Fibroblast of skin of right biceps (primary cell): ENCODE measurements at places on chromosomes 3 and 15.
A peak's percentile ranks its signal among the peaks of the same experiment; 100 is the strongest.

DNA sequence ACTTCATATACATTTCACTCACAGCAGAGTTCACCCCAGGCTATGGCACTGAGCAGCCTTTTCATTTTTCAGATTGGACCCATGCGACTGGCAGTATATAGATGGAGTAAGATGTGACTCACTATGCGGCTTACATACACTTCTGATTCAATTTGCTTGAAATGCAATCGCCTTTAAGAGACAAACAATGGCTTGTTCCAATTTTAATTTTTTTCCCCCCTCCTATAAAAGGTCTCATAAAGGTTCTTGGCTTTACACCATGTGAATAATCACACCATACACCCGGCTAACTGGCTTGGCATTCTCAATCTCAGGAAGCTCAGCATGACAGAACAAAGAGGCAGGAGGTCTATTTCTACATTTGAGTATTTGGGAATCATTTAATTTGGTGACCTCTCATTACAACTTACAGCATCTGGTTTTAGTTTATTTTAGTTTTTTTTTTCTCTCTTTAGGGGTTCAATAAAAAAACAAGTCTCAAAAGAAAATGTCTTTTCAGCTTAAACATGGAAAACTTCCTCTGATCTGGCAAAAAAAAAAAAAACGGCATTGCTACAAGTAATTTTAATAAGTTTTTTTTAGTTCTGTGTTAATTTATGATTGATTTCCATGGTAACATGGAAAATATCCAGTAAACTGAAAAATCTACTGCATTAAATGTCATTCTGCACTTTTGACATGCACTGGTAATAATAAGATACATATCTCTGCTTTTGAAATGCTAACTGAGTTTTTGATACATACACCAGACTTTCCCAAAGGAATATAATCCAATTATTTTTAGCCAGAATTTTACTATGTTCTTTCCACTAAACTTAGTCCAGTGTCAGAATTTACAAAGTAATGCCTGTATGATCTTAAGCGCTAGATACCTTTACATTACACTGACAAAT, 38.8 kb downstream of the GADL1 start:
- peak; percentile 21 for DNase-seq

DNA sequence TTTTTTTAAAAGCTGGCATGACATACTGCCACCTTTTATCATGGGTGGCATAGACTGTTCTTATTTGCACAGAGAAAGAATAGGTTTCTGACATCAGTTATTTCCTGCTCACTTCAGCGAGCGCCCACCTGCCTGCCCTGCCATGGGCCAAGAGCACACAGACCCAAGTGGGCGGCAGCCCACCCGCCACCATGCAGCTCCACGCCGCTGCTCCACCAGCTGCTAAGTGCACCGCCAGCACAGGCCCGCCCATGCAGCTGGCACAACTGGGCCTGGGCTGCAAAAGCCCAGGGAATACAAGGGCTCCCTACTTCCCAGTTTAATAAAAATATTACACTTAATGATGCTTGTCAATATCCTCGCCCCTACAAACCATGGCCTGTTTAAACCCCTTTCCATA, 15.4 kb downstream of the ZNF148 start:
- DNase-seq: no peak

DNA sequence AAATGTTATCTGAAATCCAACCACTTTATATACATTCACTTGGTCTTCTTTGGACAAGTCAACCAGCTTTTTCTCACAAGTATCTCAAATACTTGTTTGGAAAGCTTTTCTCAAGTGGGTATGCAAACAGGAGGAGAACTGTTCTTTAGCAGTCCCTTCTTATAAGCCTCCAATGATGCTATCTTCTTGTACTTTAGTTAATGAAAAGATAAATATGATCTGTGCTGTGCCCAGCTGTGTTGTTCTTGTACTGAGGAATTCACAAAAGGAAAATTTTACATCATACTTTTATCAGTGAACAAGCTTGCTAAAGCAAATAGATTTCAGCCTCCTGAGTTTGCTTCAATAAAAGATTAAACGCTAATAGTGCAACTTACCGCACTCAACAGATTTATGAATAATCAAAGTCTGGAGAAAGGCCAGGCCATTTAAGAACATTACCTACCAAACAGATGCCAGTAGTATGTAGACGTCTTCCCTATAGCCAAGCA, 395.2 kb downstream of the MECOM start:
- no peak for DNase-seq

DNA sequence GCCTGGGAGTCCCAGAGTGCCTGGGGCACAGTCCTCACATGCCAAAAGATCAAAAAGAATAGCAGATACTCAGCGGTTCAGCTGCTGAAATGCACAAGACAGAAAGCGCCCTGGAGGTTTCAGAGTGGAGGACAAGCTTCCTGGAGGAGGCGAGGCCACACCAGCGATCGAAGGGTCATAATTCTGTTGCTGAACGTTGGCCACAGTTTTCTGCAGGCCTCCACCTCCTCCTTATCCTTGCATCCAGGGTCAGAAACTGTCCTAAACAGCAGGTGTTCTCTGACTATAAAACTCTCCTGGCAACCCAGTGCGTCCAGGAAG, 220.3 kb upstream of the LINGO1 start:
- DNase-seq: no peak

GRCh38 chr3:30648670-30649357, 42.4 kb downstream of the TGFBR2 start:
- no peak for DNase-seq

- peak; percentile 80 for DNase-seq
Observed at GRCh38 chr15:32651229-32651837, 9.8 kb downstream of the SCG5 start.

GRCh38 chr3:115469649-115470048, 153.7 kb upstream of the GAP43 start:
- DNase-seq: no peak

DNA sequence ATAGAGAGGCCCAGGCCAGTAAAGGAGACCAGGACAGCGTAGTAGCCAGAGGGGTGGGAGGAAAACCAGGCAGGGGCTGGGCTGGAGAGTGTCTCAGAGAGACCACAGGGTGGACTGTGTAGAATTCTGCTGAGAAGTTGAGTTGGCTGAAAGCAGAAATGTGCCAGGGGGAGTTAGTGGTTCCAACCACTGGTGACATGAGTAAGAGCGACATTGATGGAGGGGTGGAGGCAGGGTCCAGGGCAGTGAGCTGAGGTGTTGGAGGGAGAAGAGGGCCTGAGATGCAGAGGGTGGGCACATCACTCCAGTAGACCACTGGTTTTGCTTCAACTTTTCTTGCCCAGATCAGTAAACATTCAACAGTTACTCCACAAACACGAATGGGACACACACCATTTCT, 106.5 kb downstream of the ASB7 start:
- DNase-seq: no peak

DNA sequence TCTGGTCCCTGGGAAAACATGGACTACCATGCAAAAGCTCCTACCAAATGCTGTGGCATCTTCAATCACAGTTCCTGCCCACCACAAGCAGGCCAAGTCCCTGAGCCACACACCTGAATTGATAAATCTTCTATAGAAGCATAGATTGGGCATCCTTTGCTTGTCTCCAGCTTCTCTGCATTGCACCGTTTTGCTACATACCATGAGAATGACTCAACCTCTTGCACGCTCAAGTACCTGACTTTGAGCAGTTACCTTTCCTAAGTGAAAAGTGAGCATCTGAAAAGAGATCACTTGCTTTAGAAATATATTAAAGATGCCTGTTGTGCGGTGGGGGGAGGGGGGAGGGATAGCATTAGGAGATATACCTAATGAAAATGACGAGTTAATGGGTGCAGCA, 31.3 kb downstream of the GATM start:
- DNase-seq: no peak

- peak; percentile 34 for DNase-seq
Observed at GRCh38 chr3:189531271-189531670, 99.9 kb upstream of the TP63 start.

DNA sequence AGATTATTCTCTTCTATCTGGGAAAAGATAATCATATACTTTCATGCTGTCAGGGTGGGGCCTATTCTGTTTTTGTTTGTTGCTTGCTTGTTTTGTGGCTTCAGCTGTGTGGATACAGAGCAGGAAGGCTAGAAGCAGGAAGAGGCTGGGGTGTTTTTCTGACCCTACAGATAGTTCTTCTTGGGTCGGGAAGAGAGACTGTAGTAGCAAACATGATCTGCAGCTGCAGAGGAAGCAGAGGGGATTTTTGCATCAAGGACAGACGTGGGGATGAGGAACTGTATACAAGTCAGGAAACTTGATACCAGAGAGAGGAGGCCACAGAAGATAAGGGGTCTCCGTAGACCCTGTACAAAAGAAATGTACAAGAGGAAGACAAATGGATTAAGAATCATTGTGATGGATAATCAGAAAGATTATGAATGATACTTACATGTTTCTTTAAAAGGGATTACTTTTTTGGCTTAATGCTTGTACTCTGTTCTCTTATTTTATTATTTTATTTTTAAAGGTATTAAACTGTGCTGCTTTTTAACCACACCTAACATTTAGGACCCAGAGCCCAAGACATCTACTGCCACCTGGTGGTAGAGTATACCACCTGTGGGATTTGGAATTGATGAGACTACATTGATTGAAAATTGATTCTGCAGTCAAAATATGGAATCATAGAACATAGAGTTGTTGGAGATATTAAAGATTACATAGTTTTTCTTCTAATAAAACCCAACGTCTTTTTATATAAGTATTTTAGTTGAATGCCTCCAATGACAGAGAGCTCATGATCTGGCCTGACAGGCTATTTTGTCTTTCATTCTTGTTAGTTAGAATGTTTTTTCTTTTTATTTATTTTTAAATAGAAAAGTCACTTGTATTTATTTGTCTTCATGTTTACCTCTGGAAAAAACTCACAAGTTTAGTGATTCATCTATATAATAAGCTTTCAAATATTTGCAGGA, 87.3 kb upstream of the ROPN1 start:
- peak; percentile 42 for DNase-seq

DNA sequence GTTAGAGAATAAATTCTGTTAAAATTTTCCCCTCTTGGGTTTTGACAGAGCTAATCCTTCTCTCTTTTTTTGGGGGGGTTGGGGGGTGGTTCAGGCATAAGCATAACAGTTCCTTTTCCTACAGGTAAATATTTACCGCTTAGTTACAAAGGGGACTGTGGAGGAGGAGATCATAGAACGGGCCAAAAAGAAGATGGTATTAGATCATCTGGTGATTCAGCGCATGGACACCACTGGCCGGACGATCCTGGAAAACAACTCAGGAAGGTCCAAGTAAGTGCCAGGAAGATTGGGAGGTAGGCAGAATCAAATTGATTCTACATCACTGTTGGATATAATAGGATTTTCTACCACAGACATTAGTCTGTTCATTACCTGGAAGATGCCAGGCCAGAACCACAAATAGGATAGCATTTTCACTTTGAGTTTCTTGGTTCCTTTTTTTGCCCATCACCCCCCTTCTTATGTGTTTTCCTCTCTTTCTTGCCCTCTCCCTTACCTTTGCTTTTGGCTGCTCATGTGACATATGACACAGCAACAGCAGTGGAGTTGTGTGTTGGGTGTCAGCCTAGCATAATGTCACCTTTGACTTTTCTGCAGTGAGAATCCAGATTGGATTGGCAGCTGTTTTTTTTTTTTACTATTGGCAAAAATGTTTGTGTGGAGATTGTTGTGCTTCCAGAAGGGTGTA, 79.0 kb downstream of the CHD2 start:
- no peak for DNase-seq

- no peak for DNase-seq
Observed at GRCh38 chr3:36379872-36380220, 458 bp upstream of the STAC start.

GRCh38 chr3:105545051-105545450, 178.3 kb downstream of the ALCAM start:
- DNase-seq: no peak
